ENCODE measurements at places on chromosomes 16 and 17.

DNA sequence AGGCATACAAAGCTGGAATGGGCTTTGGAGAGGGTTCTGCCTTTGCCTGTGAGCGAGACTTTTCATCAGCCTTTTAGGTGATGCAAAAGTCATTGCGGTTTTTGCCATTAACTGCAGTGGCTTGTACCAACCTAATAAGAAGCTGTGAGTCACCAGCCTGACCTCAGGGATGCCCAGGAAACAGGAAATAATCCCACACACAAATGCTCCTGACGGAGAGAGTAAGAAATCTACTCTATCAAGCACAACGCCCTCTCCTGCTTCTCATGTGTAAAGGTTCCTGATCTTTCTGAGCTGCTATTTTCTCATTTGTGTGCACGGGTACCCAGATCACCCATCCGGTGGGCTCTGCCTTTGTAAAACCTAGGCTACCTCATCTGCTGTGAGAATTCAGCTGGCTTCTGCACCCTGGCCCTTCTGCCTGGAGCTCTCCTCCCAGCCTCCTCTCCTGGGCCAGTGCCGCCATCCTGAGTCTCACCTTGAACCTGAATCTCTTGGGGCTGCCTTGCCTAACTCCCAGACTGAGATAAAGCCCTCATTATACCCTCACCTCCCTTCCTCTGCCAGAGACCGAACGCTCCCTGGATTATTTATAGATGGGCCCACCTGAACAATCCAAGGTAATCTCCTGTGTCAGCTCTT lies 299.7 kb downstream of the C16orf95 start:
- DNase-seq = no peak

DNA sequence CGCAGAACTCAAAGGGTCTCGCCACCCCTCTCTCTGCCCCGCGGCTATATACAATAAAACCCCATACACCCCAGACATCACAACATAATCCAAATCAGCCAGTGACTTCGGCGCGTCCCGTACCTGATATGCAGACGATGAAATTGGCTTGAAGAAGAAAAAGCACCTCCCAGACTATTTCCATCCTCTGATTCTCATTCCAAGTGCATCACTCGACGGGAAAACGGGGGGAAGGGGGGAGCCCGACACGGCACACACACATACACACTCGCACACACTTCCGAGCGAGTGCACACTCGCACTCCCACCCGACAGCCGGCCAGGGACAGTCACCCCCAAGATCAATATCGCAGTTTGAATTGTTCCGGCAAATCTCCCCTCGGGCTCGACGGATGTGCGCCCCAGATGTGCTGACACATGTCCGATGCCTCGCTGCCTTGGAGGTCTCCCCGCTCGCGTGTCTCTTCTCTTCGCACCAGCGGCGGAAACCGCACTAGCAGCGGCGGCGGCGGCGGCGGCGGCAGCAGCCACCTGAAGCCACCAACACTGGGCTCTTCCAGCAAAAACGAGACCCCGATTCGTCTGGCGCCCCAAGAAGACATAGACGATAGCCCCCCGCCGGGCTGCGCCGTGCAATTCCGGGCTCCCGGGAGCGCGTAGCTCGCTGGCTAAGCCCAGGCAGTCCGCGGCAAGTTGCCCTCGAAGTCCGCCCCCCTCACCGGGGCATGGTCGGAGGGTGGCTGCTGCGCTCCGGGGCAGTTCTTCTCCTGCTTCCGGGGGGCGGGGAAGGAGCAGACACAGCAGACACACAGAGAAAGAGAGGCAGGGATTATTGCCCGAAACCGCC lies 688 bp downstream of the CA10 start:
- no peak for DNase-seq

DNA sequence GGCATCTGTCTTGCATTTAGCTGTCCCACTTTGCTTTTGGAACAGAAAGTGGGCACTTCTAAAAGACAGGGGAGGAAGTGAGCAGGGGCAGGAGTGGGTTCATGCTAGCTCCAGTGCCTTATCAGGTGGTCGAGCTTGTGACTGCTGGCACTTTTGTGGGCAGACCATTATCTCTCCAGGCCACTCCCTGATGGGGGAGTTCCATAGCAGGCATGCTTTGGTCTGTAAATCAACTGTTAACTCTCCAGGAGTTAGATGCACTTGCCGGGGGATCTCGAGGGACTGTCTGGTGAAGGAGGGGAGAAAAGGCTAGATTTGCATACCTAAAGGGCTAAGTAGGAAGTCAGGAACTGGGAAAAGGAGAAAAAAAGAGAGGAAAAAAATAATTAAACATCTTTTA lies 9.3 kb upstream of the CARD14 start:
- DNase-seq = no peak

DNA sequence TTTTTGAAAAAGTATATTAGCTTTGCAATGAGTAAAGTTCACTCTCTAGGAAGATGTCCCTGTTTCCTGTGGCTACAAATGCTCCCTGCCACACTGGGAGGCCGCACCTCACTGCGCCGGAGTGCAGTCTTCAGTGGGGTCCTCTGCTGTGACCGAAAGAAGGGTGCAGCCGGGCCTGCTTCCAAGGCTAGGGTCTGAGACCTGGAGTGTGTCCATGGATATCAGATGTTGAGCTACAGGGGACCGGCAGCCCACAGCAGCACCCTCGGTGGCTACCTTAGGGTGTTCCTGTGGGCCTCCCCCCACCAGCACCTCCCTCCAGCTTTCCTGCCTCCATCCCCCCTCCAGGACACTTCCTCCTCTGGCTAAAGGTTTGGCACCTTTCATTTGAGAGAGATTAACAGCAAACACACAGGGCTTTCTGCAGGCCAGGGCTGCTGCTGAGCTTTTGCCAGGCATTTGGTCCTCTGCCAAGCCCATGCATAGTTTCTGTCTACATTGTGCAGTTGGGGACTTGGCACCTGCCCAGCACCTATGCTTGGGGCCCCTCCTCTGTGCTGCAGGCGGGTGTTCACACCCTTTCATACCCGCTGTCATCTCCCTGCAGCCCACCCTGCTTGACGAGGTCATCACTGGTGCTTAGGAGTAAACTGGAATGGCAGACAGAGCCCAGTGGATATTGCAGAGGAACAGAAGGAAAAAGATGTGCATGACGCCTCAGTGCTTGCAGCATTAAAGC lies 33.8 kb upstream of the CRISPLD2 start:
- DNase-seq = no peak

GRCh38 chr16:78897299-78897698 lies 703.2 kb downstream of the MAF start:
- DNase-seq = no peak

DNA sequence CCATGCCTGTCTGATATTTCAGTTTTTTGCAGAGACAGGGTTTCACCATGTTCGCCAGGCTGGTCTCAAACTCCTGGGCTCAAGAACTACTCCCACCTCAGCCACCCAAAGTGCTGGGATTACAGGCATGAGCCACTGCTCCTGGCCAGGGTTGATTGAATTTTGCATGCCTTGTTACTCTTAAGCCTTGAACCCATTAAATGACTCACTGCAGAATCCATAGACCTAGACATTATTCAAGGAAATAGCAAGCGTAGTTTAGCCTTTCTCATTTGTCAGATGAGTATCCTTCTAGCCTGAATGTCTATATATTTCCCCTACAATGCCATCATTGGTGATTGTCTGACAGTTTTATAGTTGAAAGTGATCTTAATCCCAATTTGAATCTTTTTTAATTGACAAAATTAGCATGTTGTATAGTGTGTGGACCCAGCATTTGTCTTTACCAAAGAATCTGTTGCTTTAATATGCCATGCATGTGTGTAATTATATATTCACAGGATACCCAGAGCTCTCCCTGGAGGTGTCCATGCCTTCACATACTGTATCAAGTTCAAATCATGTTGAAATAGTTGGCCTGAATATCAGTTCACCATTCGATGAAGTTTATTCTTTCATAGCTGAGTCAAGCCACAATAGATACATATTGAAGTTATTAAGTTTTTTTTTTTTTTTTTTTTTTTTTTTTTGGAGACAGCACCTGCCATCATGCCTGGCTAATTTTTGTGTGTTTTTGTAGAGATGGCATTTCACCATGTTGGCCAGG lies 321.0 kb downstream of the CPPED1 start:
- DNase-seq = no peak

GRCh38 chr16:72021043-72021442 lies 12.5 kb downstream of the DHODH start:
- DNase-seq = no peak

GRCh38 chr16:10013364-10013763 lies 168.9 kb downstream of the GRIN2A start:
- DNase-seq = no peak

DNA sequence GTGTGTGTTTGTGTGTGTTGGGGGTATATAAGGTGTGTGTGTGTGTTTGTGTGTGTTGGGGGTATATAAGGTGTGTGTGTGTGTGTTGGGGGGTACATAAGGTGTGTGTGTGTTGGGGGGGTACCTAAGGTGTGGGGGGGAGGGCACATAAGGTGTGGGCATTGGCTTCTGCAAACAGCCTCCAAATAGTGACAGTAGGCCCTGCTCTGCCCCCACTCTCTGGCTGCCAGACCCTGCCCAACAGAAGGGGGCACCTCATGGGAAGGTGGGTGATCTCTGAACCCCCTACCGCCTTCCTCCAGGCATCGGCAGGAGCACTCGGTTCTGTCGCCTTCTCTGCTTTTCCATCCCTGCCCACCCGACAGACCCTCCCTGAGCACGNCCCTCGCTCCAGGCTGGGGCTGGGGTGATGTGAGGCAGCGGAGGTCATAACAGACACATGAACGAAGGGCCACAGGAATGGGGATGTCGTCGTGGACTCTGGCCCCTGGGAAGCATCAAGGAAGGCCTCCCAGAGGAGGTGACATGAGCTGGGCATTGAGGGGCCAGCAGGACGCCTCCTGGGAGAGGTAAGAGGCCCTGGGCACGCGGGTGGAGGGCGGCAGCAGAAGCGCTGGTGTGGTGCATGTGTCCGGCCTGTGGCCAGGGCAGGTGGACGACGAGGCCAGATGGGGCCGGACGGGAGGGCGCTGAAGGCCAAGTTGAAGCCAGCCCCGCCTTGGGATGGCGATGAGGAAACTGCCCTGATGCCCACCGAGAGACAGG lies 136.6 kb upstream of the RPH3AL start:
- DNase-seq = no peak

DNA sequence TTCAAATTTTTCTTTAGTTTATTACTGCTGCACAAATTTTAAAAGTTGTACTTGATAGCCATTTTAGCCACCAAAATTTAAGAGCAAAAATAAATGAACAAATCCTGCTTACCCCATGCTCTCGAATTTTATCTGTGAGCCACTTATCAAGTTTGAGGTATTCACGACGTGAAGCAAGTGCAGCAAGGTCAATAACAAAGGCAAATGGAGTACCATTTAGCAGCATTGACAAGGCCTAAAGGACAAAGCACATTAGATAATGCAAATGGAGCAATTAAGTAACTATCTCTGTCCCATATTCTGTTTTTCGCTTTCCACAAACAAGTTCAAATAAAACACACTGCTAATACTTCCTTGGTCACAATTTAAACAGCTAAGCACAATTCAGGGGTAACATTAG lies 54.7 kb downstream of the CNOT1 start:
- no peak for DNase-seq

GRCh38 chr16:58280146-58280845 lies 14.5 kb downstream of the PRSS54 start:
- no peak for DNase-seq

- DNase-seq = no peak
Measured at GRCh38 chr17:49525831-49526741, 31.0 kb downstream of the NGFR start.

GRCh38 chr17:3040882-3041281 lies 22.5 kb downstream of the OR1D5 start:
- no peak for DNase-seq

DNA sequence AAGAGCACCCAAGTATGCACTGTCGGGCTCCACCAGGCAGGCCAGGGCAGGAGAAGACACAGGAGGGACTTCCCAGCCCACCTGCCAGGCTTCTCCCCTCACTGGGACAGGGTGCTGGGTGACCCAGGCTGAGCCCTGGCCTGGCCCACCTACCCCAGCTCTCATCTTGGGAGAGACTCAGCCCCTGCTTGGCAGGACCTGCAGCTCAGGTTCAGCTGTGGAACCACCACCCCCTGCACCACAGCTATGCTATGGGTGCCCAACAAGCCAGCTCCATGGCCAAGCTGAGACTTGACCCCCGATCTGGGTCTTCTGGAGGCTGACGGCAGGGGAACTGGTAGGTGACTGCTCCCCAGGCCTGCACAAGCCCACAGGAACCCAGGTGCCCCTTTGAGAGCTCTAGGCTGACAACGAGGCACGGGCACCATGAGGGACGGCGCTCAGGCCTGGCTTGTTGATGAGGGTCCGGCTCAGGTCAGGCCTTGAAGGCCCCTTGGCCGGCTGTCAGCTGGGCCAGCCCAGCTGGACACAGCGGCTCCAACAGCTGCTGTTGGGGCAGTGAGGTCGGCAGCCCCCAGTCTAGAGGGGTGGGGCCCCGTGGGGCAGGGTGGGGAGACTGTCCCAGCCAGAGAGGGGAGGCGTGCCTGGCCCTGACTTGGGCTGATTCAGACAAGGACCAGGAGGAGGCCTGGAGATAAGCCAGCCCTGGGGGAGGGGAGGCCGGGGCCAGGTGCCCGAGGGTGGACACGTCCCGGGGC lies 4.6 kb downstream of the RPUSD1 start:
- DNase-seq = no peak

- no peak for DNase-seq
Measured at GRCh38 chr17:9845306-9845705, 19.6 kb downstream of the GLP2R start.

DNA sequence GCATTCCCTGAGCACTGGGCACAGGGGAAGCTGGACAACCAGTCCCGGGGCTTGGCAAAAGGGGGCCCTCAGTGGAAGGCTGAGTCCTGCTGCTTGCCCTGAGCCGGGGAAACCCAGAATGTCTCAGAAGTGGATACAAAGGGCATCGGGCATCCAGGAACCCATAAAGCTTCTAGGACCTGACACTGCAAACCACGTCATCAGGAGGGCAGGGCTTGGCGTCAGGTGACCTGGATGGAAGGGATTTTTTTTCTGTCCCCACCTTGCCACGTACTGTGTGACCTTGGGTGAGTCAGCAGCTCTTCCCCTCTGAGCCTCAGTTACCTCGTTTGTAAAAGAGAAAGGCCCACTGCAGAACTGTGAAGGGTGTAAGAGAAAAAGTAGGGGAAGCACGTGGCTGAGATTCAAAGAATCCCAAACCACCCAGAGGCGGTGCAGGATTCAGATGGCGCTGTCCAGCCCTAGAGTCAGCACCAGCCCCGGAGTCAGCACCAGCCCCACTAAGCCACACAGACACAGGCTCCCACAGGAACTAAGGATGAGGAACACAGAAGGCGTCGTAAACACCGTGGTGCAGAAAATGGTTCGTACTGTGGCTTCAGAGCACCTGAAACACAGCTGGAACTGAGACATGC lies 53.7 kb downstream of the C16orf95 start:
- DNase-seq = no peak
